ENCODE measurements at places on chromosomes 16 and 17.
A peak's percentile ranks its signal among the peaks of the same experiment; 100 is the strongest.

- DNase-seq: no peak
Measured at GRCh38 chr16:89668790-89669158, 11.1 kb downstream of the SPATA33 start.

DNA sequence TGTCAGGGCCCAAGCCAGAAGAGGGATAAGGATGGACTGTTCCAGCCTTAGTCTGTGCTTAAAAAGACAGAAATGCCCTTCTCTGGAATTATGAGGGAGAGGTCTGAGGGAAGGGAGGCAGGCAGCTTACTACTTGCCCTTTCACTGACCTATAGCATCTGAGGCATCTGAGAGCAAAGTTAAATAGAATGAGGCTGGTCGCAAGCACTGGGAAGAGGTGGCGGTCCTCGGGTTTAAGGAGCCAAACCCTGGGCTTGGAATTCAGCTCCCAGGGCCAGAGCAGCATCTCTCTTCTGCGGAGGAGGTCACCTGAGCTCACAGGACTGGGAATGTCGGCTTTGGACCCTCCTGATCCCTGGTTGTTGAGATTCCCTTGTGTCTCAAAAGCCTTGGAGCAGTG, 3.1 kb upstream of the LIMD2 start:
- DNase-seq: no peak

GRCh38 chr17:65662196-65662595, 100.7 kb upstream of the AXIN2 start:
- DNase-seq: peak; percentile 71

- DNase-seq: peak; percentile 18
Measured at GRCh38 chr16:61540216-61540615, 496.0 kb downstream of the CDH8 start.

DNA sequence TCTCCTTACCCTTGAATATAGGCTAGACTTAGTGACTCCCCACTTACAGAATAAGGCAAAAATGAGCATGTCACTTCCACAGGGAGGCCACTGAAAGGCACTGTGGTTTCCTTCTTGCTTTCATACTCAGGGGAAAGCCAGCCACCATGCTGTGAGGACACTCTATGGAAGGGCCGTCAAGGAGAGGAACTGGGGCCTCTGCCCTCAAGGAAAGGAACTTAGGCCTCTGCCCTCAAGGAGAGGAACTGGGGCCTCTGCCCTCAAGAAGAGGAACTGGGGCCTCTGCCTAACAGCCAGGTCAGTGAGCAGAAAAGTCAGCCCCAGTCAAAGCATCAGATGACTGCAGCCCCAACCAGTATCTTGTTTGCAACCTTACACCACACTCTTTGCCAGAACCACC, 30.1 kb downstream of the VPS35 start:
- no peak for DNase-seq

DNA sequence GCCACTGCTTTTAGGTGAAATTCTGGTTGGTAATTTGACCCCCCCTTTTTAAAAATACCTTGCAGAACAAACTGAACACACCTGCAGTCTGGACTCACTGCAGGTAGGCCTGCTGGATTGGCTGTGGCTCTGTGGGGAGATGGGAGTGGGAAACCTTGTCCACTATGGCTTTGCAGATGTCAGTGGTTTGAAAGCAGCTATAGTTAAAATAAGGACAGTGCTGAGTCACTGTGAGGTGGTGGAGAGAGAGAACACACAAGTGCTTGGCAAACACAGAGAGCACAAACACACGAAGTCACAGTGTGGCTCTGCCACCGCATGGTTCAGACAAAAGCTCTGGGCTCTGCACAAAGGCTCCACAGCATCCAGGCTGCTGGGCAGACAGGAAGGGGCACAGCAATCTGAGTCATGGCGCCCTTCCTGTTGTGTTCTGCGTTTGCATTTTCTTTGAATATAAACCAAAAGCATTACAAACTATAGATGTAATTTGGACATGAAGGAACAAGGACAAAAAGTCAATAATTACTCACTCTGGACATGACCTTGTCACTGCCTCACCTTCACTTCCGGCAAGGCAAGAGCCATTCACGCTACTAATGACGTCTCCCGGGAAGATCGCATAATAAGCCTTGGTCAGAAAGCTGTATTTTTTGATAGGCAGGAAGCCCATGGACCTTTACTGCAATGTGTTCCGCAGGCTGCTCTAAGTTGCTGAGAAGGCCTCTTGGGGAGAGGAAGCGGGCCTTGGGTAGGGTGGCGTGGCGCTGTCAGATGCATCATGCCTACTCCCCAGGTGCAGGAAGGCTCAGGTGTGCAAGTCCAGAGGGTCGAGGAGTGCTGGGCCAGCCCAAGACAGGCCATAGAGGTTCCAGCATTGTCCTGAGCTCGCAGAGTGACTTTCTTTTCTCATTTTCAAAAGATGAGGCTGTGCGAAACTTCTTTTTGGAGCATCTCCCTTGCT, 60.1 kb upstream of the MED9 start:
- DNase-seq: peak; percentile 77
